Stimulated activated CD8-positive, alpha-beta memory T cell treated with anti-CD3 and anti-CD28 coated beads, Interleukin-7, amount 100 ng/mL, for 1 hour (primary cell): ENCODE measurements at places on chromosomes 6 and 20.

DNA sequence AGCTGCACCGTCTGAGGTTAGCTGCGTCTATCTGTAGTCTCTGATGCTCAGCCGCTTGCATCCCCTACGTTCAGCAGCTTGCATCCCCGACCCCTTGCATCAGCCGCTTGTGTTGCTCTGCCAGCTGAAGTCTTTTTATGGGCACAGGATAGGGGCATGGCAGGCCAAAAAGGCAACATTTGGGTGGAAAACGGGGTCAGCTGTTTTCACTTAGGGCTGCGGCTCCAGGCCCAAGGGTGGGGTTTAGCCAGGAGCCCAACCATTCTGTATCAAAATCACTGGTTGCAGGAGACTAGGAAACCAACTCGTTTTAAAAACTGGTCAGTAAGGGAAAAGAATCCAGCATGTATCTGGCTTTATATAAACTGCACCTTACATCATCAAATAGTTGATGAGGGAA is 49.9 kb downstream of the FAM50B start:
- no peak for DNase-seq

DNA sequence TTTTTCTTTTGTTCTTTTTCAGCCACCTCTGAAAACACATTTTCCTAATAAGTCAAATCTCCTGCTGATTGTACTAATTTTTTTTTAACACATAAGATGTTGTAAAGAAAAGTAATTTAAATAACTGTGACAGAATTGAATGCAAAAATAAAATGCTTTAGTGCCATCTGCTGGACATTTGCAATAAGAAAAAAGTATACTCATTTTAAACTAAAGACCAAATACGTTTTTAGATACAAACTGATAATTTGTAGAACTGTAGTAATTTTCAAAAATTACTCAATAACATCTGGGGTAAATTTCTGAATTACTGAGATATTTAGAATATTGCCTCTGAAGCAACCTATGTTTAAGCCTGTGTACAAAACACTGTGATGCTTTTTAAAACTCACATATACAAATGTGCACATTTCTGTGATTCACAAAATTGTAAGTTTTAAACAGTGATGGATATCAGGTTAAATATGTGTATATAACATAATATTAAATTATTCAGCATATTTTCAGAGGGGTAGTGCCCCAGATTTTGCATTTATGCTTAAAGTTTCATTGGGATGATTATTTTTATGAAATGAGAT is 198.7 kb downstream of the RIMS1 start:
- DNase-seq: no peak

- DNase-seq: no peak
These were observed 487.6 kb downstream of the TFAP2A start for GRCh38 chr6:9927275-9927674.

GRCh38 chr6:156485150-156485549 is 292.0 kb upstream of the ARID1B start:
- DNase-seq: no peak

DNA sequence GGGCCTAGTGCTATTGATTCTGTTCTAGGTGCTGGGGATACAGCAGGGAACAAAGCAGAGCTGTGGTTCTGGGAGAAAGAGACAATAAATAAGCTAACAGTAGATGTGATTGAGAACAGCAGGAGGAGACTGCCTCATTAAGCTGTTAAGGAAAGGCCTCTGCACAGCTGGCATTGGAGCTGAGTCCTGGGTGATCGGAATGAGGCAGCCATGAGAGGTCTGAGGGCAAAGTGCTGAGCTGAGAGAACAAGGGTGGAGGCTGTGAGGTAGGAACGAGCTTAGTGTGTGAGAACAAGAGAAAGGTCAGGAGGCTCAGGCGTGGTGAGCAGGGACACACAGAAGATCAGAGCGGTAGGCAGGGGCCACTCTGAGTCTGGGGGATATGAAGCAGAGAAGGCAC is 18.3 kb downstream of the DDX27 start:
- no peak for DNase-seq

- no peak for DNase-seq
These were observed at the start of gene PXDC1 for GRCh38 chr6:3751077-3751729. TSS of gene PXDC1 (minus strand) at chr6:3751713. CDS start at chr6:3751531, 182 bp downstream.

DNA sequence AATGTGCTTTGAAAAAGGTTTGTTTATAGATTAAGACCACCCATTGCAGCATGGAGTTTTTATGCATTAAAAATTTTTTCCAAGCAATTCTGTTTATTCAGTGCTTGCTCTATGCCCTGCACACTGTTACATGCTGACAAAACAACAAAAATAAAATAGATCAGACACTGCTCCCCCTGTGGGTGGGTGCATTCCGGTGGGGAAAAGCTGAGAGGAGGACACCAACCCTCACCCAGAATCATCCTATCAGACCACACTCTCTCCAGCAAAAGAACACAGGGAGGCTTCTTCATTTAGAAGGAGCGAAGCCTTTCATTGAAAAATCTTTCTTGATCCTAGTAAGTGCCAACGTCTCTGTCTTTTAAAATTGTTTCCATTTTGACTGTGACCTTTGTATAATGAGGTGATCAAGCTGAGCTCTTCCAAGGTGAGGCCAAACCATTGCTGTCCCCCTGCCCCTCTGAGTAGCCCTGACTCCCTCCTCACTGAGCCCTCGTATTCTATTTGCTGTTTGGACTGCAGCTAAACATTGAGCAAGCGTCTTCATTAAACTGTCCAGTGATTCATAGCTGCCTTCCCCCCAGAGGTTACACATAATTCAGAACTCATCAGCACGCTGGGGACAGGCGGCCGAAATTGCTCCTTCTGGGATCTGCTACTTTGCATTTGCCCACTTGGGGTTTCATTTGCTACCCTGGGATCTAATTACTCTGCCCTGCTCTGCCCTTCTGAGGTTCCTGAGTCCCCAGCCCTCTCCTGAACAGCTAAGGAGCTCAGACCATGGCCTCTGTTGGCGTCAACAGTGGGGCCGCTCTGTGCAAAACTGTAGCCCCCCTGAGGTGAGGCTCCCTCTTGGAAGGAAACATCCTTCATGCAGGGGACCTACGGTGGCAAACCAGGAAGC is 102.4 kb downstream of the F13A1 start:
- DNase-seq: no peak

GRCh38 chr20:54415967-54416366 is 59.4 kb upstream of the DOK5 start:
- DNase-seq: no peak

DNA sequence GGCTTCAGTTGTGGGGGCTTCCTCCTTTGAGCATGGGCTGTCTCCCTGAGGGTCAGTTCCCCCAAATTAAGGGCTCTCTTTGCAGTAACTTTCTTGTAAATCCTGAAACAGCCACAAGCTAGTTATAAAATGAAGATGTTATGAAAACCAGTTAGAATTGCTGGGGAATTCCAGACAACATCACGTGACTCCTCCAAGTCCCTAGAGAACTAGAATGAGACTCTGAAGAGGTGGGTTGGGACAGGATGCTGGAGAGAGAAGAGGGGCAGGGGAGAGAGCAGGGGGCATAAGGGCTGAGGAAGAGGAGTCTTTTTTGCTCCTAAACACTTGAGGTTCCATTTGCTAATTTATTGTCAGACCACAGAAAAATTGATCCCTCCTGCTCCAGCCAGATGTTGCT is 380.3 kb downstream of the DHX35 start:
- no peak for DNase-seq

DNA sequence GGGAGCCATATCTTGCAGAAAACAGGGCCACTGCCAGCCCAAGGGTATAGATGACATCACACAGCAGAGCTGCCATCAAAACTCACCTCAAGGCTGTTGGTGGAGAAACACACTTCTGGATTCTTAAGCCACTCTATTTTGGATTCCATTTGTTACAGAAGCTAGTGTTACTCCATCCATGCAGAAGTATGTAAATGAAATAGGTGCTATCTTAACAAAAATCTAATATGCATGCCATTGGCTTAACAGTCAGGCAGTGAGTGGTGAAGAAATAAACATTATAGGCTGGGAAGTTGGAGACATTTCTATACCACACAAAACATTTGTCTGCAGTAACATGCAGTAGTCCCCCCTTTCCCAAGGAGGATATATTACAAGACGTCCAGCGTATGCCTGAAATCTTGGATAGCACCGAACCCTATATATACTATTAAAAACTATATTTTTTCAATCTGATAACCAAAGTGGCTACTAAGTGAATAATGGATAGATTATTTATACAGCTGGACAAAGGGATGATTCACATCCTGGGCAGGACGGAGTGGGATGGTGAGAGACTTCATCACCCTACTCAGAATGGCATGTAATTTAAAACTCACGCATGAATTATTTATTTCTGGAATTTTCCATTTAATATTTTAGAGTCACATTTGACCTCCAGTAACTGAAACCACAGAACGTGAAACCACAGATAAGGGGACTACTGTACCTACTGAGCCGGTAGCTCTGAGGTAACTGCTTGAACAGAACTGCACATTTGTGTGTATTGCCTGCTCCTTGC is 160.0 kb upstream of the PLN start:
- DNase-seq: no peak

DNA sequence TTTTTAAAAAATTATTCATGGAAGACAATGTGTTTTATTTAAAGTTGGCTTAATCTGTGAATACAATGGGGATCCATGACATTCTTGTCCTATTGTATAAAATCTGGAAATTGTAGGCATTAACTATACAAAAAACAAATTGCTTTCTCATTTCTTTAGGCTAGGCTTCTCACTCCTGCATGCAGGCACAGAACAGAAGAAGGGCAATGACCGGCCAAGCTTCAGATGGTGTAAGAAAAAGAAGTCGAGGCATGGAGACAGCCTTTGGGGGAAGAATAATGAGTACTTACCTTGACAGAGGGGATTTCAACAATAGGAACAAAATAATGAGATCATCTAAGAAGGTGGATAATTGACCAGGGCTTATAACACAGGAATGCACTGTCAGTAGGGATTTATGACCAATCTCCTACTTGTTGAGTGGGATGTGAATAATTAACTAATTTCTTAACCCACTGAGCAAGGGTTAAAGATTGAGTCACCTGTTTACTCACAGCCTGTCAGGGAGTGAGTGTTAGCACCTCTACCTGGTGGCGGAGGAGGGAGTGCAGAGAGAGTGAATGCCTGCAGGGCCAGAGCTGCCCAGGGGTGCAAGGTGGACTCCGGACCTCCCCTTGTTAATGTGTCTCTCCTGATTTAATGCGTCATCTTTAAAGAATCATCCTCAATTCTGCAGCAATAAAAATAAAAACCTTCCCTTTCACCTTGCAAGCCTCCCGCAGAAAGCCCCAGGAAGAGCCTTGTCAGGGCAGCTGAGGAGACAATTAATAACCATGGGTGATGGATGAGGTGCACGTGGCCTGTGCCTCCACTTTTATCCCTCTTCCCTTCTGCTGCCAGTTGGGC is 3.9 kb downstream of the SLC22A2 start:
- no peak for DNase-seq

DNA sequence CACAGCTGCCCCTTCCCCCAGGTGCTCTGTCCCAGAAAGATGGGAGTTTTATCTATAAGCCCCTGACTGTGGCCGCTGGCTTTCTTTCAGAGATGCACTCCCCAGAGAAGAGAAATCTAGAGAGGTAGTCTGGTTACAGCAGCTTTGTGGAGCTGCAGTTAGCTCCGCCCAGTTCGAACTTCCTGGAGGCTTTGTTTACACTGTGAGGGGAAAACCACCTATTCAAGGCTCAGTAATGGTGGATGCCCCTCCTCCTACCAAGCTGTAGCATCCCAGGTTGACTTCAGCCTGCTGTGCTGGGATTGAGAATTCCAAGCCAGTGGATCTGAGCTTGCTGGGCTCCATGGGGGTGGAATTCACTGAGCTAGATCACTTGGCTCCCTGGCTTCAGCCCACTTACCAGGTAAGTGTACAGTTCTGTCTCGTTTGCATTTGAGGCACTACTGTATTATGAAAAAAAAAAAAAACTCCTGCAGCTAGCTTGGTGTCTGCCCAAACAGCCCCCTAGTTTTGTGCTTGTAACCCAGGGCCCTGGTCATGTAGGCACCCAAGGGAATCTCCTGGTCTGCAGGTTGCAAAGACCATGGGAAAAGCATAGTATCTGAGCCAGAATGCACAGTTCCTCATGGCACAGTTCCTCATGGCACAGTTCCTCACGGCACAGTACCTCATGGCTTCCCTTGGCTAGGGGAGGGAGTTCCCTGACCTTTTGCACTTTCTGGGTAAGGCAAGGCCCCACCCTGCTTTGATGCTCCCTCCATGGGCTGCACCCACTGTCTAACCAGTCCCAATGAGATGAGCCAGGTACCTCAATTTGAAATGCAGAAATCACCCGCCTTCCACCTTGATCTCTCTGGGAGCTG is 275.0 kb downstream of the CENPW start:
- DNase-seq: no peak

- DNase-seq: no peak
These were observed 67.1 kb downstream of the TPD52L1 start for GRCh38 chr6:125220712-125221111.

DNA sequence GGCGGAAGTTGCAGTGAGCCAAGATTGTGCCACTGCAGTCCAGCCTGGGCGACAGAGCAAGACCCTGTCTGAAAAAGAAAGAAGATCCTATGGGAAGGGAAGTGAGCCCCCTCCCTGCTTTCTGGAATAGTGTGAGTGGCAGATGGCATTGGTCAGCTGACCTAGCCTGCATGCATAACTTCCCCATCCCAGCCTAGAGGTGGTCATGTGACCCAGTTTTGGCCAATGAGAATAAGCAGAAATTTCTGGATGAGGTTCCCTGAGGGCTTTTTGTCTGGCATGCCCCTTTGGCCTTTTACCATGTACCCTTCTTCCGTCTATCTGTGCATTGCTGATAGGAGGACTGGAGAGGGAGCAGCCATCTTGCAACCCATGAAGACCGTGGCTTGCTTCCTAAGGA is 269.3 kb downstream of the NRN1 start:
- DNase-seq: no peak

- no peak for DNase-seq
These were observed 867 bp upstream of the AKAP7 start for GRCh38 chr6:131134220-131134979.

DNA sequence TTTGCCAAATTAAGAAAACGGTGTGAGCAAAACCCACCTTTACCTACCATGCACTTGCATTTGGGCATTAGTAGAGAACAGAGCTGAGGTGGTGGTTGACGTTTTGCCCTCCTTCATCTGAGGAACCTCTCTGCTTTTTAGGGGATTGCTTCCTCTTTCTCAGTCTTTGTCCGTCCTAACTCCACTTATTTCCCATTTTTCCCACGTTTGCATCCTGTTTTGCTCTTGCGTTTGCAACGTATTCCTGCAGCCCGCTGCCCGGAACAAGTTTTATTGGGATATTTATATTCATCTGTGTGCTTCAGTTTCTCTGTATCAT is 374 bp upstream of the SERINC1 start:
- DNase-seq: no peak

GRCh38 chr6:105789935-105790334 is 296.2 kb upstream of the PRDM1 start:
- no peak for DNase-seq

GRCh38 chr20:34249291-34249690 is 8.1 kb downstream of the ASIP start:
- no peak for DNase-seq
